SK-N-SH (cell line): ENCODE measurements at places on chromosomes 4 and X. TPM values are rescaled to one million over a fixed set of nuclear protein-coding genes. Genes with fewer than 3 reads are reported as not detected.

DNA sequence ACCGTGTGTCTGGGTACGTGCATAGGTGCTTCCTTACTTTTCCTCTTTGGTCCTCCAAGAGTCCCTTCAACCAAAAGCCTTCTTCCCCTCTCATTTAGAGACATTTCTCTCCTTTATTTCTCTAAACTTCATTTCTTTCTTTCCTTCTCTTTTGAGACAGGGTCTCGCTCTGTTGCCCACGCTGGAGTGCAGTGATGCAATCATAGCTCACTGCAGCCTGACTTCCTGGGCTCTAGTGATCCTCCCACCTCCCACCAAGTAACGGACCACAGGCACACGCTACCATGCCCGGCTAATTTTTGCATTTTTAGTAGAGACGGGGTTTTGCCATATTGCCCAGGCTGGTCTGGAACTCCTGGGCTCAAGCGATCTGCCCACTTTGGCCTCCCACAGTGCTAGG lies 42.2 kb downstream of the ACOX3 start:
- no peak for DNase-seq
- H3K27me3 ChIP-seq, result no peaks in the 10 kb centered on the region
- H3K4me1 ChIP-seq, result peaks cover 17% of the 10 kb centered on the region
- H3K36me3 ChIP-seq, result no peaks in the 10 kb centered on the region
- H3K4me3 ChIP-seq, result no peak overlapping the region

NIPAL1 gene
- polyA plus RNA-seq, result 1.8 and 2.0 TPM in 2 replicates

DNA sequence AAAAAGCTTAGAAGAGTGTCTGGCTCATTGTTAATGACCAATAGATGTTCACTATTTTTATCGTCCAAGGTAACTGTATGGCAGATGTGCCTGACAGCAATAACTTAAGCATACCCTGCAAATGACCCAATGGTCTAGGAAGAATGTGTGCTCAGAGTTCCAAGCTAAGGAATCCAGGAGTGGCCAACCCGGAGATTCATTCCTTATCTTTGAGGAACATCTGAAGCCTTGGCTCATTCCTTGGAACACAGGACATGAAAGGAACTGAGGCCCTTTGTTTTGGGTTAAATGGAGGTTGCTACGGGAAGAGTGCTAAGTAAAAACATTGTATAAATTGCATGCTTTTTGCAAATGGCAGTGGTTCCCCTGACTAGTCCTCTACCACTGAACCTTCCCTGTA lies 38.9 kb upstream of the EFNB1 start:
- DNase-seq, result no peak
- no peaks in the 10 kb centered on the region for H3K4me1 ChIP-seq
- H3K36me3 ChIP-seq, result no peaks in the 10 kb centered on the region
- no peaks in the 10 kb centered on the region; the same call in 1 of the 2 replicates for H3K27me3 ChIP-seq

DNA sequence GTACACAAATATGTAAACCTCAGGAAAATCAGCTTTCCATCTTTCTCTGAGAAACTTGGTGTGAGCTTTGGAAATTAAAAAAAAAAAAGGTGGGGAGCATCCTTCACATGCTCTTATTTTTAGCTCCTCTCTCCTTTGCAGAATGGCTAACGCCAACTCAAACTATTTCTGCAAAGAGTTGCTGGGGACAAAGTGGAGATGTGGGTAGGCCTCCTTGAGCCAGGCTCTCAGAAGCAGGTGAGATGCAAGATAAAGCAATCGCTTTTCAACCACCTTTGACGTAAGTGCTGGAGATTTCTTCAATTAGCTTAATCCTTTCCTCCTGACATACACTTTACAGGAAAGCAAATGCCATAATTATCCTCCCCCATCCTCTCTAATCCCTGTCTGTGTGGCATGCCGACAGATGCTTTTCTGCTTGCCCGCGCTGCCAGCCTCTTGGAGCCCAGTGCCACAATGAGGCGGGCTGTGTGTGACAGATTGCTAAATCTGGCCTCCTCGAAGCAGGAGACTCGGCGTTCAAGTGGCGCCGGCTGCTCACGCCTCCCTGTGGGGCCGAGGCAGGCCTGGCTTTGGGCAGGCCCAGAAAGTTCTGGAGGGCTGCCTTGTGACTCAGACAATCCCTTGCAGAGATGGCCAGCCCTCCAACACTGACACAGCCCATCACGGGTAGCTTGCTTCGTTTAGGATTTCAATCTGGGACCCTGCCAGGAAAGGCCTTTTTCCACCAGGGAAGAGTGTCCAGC lies 64.9 kb upstream of the SOD3 start:
- no peaks in the 10 kb centered on the region for H3K27me3 ChIP-seq
- no peak overlapping the region for H3K4me3 ChIP-seq
- H3K4me1 ChIP-seq, result no peaks in the 10 kb centered on the region
- no peak overlapping the region; the same call in 1 of the 2 replicates for H3K27ac ChIP-seq
- DNase-seq, result no peak
- H3K36me3 ChIP-seq, result no peaks in the 10 kb centered on the region

RBM47 gene
- 4.7 and 6.8 TPM in 2 replicates for polyA plus RNA-seq
